ENCODE measurements at places on chromosomes 6 and 20.

DNA sequence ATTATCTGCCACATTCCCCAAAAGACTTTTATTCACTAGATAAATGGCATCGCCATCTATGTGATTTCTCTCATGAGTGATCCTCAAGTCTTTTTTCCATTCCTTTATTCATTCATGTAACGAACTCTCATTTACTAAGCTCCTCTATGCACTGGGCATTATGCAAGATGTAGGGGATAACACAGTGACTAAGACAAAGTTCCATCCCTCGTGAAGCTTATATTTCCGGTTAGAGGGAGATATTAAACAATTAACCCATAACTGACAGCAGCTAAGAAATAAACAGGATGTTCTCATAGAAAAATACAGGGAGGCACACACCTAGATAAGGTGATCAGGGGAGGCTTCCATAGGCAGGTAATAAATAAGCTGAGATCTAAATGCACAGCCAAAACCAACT lies 17.2 kb upstream of the PREX1 start:
- no peak for DNase-seq

DNA sequence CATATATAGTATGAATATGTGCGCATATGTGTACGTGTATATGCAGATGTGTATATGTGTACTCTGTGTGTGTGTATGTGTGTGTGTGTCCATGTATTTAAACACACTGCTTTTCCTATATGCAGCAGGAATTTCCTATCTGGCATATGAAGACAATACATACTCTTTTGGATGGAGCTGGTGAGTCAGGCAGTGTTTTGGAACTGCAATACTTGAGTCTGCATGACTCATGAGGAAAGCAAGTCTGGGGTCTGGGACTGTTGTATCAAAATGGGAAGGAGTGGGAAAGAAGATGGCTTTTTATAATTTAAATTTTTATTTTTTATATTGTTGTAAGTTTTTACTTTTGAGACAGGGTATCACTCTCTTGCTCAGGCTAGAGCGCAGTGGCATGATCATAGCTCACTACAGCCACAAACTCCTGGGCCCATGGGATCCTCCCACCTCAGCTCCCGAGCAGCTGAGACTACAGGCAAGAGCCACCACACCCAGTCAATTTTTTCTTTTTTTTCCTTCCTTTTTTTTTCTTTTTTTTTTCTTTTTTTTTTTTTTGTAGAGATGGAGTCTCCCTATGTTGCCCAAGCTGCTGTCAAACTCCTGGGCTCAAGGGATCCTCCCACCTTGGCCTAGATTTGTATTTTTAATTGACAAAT lies 72.2 kb downstream of the ATXN1 start:
- DNase-seq: no peak

DNA sequence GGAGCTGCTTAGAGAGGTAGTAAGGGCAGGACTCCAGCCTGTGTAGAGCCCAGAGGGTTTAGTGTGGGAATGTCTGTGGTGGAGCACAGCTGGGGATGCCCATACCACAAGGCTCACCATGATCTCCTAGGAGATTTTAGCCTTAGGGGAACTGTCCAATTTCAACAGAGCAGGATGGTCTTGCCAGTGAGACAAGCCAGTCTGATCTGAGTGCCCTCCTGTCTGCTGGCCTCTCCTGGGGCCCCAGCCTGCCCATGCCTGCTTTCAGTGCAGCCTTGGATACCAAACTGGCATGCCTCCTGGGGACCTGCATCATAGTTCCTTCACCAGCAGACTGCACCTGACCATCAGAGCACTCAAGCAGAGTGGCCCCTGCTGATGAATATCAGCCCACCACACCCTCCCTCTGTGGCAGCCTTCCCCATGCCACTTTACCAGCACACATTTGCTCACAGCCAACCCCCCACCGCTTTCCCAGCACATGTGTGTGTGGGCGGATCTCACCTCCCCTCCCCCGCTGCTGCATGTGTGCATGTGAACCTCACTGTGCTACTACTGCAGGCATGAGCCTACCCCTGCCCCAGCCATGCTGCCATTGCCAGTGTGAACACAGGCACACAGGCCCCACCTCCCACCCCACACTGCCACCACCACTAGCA lies 7.9 kb upstream of the TREM1 start:
- DNase-seq: no peak

GRCh38 chr6:154246723-154247118 lies 109.9 kb downstream of the IPCEF1 start:
- DNase-seq: no peak

- no peak for DNase-seq
Measured at GRCh38 chr6:39260953-39261352, 31.7 kb upstream of the KCNK5 start.

DNA sequence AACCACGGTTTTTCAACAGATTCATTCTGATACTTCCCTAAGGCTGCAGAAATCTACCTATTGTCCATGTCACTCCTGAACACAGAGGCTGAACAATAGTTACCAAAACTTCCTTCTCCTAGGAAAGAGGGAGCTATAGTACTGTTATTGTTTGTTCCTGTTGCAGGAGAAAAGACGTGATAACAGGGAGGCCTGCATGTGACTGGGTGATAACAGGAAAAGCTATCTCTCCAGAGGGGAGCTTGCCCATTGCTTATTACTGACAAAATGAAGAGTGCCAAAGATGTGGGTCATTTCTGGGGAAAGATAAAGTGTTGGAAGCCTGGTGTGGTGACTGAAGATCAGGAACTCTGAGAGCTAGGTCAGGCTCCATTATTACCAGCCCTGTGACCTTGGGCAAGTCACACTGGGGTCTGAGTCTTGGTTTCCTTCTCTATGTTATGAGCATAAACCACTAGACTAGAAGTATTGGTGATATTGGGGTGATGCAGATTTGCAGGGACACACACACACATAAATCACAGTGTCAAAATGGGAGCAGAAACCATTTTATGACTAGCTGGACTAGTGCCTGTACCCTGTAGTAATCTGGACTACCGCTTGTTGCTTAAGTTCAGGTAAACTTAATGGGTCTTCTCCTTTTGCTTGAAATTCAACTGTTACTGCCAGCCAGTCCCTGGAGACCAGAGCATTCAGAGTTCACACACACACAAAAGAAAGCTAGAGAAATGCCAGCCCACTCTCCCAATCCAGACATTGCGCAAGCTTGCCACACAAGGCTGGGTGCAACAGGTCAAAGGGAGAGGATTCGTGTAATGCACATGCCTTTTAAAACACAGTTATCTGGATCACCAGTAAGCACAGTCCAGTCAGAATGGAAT lies 136.0 kb upstream of the CNR1 start:
- DNase-seq: no peak

- no peak for DNase-seq
Measured at GRCh38 chr20:43959079-43959919, 44.6 kb downstream of the TOX2 start.

DNA sequence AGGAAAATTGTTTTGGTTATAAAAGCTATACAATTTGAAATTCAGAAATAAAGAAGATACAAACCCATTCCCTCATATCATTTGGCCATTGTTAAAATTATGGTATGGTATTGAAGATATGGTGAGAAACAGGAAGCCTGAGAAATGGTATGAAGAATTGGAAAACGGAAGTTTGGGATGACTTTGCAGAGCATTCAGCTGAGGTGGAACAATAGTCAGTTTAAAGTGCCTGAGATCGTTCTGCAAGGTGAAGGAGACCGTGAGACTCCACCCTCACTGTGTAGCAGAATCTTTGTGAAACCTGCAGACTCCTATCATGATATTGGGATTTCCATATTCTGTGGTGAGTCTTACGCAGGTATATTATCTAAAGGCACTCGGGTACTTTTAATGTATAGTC lies 97.3 kb downstream of the ADGRB3 start:
- no peak for DNase-seq

GRCh38 chr6:98845211-98846020 lies 11.0 kb downstream of the POU3F2 start:
- DNase-seq: peak; percentile 91

- DNase-seq: peak; percentile 34
Measured at GRCh38 chr6:170089963-170090362, 200.9 kb downstream of the DLL1 start.

DNA sequence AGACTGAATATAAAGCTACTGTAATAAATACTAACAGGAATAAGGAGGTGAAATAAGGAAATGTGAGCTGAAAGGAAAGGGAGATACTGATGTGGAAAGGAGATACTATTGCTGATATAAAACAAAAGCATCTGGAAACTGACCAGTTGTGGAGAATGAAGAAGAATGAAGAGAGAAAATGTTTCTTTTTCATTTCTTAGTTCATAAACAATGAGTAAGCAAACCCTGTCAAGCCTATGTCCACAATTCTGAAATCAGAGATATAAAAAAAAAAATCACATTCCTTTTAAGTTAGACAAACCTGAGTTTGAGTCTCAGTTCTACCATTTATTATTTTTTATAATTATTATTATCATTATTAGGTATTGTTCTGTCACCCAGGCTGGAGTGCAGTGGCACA lies 121.6 kb upstream of the GJE1 start:
- DNase-seq: no peak

- DNase-seq: no peak
Measured at GRCh38 chr6:9408402-9409117, 973.2 kb upstream of the SLC35B3 start.

DNA sequence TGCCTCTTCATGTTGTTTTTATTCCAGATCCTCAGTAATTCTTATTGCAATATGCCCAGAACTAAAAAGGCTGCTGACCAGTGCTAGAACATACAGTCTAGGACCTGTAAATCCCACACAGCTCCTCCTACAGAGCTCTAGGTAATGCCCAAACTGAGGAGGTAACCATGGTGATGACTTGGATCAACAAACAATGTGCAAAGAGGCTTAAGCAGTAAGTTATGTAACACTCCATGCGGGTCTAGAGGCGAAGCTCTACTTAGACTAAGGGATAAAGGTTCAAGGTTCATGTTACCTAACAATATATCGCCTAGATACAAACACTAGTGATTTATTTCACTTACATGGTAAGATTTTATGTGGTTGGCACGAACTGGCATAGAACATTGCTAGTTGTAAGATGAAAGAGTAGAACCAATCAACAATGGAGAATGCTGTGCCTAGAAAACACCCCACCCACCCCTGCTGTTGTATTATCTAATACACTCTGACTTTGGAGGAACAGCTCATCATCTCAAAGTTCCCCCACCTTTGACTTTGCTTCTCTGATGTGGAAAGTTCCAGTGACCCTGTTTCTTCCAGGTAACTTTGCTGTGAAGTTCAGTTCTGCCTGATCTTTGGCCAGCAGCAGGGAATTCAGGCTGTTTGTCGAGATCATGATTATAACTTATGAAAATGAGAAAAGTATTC lies 242.4 kb downstream of the ALDH8A1 start:
- no peak for DNase-seq

- DNase-seq: peak; percentile 51
Measured at GRCh38 chr20:5504061-5504739, 187.4 kb upstream of the PROKR2 start.

- DNase-seq: no peak
Measured at GRCh38 chr6:83292900-83293843, 100.0 kb downstream of the RWDD2A start.

GRCh38 chr6:148082696-148083095 lies 259.9 kb upstream of the SASH1 start:
- DNase-seq: no peak

GRCh38 chr6:40510442-40510841 lies 76.7 kb downstream of the LRFN2 start:
- no peak for DNase-seq

DNA sequence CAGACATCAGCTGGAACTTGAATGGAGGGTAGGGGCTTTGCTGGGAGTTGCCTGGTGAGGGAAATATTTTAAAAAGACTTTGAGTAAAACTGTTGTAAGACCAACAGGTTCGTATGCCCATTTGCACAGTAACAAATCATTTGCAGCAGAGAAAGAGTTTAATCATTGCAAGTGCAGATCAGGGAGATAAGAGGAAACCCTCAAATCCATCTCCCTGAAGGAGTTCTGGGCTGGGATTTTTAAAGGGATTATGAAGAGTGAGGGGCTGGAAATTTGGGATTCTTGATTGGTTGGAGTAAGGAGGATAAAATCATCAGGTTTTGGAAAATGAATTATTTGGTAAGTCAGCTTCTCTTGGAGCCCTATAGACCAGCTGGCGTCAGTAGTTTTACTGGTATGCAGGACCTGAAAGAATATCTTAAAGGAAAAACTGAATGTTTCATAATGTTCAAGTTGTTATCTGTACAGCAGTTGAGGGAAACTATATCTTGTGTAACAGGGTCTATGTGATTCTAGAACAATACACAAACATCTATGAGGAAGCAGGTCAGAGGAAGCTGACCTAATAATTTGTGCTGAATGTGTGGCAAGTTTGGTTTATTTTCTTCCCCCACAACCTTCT lies 295.5 kb downstream of the PLCB1 start:
- DNase-seq: no peak

GRCh38 chr6:46899659-46900058 lies 22.1 kb downstream of the ADGRF5 start:
- no peak for DNase-seq

- DNase-seq: no peak
Measured at GRCh38 chr6:132218059-132218696, 183.1 kb downstream of the MOXD1 start.

GRCh38 chr6:89692256-89692655 lies 53.7 kb upstream of the LYRM2 start:
- no peak for DNase-seq

GRCh38 chr6:16540804-16541752 lies 220.2 kb downstream of the ATXN1 start:
- no peak for DNase-seq

GRCh38 chr6:20879121-20879520 lies 344.9 kb downstream of the CDKAL1 start:
- no peak for DNase-seq

DNA sequence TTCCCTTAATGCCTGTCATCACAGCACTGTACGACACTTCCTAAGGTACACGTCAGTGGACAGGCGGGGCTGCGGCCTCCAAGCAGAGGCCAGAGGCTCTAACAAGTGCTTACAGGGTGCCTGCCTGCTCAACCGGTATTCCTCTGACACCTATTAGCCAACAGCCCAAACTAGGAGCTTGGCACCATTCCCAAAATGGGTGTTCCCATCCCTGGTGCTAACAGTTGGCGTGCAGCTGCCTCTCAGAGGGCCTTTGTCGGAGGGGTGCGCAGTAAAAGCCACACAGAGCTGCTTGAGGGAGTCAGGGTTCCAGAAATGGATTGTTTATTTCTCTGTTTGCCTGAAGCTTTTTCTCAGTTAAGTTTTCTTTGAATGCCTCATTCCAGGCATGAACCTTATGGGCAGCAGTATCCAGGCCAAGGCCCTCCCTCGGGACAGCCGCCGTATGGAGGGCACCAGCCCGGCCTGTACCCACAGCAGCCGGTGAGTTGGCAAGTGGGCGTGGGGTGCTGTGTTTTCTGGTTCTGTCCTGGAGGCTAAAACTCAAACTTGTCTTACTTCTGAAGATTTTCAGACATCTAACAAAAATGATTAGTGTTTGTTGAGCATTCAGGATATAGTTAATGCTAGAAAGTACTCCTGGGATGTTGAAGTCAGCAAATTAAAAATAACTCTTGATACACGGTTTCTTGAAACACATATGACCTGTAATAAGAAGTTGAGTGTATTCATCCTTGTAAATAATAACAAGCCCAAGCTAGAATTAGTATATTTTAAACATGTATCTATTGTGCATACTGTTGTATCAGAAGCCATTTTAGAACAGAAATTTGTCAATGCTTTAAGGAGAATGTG lies 124.7 kb downstream of the TMEM242 start:
- no peak for DNase-seq

Data from ecto neural progenitor cell (in vitro differentiated cells).